ENCODE measurements at places on chromosomes 12 and 14. TPM values are rescaled to one million over a fixed set of nuclear protein-coding genes. Genes with fewer than 3 reads are reported as not detected.

The ANKRD13A gene
- polyA plus RNA-seq: 156 TPM

The CCDC175 gene
- polyA plus RNA-seq: 1.3 TPM

The ADAM21 gene
- polyA plus RNA-seq: 15.6 TPM

DNA sequence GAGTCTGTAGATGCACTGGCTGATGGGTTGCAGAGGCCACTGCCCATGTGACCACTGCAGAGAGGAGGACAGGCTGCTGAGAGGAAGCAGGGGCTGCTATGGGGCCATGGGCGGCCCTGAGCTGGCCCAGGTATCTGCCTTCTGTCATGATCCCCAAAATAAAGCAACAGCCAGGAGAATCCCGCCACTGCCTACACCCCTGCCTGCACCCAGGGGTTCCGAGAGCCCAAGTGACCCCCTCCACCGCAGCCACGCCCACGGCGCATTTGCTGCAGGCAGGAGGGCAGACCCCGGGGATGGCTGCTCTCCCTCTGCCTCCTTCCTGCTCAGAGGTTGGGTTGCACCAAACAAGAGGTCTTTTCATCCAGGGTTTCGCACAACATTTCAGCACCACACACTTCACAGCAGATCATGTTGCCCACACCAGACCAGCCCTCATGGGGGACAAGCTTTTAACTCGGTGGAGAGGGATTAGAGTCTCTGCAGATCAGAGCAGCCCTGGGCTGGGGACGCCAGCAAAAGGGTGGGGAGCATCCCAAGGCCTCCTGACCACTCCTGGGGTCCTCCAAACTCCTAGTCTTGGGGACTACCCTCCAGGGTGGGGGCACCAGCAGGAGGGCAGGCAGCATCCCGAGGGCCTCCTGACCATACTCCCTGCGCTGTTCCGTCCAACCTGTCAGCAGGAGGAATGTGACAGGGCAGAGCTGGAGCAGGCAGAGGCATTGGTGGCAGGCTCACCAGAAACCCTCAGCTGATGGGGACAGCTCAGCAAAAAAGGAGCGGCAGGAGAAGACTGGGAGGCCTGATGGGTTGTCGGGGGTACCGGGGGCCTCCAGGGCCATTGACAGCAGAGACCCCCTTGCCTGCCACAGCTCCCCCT, 14.1 kb downstream of the CCDC85C start:
- no peak for DNase-seq

DNA sequence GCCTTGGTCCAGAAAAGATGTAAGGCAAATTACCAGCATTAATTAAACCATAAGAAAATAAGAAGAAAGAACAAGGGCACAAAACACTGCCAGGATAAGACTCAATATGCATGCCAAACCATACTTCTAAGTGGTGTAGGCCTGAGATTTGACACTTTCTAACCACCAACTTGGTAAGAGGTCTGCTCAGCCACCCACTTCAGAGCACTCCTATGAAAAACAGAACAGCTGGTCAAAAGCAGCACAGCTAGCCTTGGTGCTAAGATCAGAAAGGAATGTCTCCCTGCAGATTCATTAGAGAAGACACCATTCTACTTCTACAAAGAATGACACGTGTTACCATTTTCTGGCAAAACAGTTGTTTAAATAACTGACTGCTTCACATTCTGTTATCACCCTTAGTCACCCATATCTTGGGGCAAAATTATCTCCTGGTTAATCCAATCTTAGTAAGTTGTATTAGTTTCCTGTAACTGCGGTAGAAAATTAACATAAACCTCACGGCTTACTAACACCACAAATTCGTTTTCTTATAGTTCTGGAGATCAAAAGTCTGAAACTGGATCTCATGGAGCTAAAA, 13.2 kb downstream of the RPS6KA5 start:
- DNase-seq: no peak

DNA sequence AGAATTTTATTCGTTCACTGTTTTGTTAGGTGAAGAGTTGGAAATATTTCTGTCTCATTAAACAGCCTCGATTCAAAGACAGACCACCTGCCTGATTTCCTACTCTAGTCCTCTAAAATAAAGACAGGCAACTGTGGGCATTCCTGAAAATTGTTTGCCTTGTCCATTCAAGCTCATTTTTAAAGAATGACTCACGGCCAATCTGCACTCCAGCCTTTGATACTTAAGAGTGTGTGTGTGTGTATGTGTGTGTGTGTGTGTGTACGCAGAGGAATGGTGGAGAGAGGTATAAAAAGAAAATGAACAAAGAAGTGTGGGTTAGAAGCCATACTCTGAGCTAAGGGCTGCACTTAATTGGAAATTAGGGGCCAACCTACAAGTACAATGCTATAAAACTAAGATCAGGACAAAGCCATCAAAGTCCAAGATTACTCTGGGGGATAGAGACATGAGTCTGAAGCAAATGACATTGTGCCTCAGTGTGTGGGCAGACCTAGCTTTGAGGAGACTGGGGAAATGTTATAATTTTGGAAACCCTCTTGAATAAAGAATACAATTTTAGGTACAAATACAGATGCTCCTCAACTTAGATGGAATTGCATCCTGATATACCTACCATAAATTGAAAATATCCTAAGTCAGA, 45.6 kb upstream of the SOCS2 start:
- no peak for DNase-seq

DNA sequence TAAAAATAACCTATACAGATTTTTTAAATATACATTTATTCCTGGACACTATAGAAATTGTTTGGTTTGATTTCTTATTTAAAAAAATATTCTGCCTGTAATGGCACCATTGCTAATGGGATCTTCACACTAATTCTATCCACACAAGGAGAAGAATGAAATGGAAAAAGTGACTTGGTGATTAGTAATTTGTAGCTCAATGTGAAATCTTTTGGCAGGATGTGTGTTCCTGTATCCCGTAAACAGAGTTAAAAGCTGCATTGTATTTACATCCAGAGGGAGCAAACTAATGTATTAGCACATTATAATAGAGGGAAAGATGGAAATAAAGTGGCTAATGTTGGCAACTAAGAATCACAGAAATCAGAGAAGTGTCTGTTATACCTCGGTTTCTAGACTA, 1455.3 kb upstream of the FLRT2 start:
- DNase-seq: no peak

- DNase-seq: no peak
Measured at GRCh38 chr14:52048641-52049204, 20.1 kb downstream of the NID2 start.

GRCh38 chr14:37143475-37143874, 28.9 kb downstream of the SLC25A21 start:
- DNase-seq: no peak

DNA sequence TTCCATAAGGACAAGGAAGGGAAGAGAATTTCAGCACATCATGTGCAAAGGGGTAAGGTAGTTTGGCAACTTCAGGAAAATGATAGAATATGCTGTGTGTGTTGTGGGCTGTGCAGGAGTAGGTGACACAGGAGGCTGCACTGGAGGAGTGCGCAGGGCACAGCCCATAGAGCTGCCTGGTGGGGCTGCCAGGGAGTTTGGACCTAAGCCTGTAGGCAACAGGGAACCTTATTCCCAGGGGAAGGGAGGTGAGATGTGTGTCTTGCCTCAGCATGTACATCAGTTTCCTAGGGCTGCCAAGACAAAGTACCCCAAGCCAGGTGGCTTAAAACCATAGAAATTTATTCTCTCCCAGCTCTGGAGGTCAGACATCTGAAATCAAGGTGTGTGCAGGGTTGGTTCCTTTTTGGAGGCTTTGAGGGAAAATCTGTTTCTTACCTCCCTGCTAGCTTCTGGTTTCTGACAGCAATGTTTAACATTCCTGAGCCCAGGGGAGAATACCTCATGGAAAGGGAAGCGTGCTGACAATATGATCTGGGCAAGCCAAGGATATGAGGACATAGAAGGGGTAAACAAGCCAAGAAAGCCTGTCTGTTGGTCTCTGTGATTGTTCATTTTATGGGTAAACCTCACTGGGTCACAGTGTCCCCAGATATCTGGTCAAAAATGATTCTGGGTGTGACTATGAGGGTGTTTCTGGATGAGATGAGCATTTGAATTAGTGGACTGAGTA, 174.0 kb upstream of the NTF3 start:
- DNase-seq: no peak

GRCh38 chr12:109241936-109242335, 67.1 kb downstream of the FOXN4 start:
- DNase-seq: no peak

- no peak for DNase-seq
Measured at GRCh38 chr12:48197549-48197970, 5.5 kb downstream of the OR10AD1 start.

- no peak for DNase-seq
Measured at GRCh38 chr14:90379106-90379505, 17.7 kb upstream of the CALM1 start.

DNA sequence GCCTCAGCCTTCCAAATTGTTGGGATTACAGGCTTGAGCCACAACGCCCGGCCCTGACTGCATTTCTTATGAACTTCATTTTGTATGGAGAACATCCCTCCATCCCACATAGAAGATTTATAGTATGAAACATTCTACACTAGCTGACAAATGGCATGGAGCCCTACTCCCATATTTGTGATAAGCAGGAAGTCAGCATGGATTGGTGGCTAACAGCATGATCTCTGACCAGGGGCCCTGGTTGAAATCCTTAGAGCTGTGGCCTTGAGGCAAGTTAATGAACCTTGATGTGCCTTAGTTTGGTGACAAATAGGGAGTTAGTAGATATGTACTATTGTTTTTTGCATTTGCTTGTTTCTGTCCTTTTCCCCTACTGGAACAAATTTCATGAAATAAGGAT, 12.3 kb downstream of the IFI27L1 start:
- no peak for DNase-seq
